ENCODE measurements at places on chromosomes 5 and 9.

- no peak for DNase-seq
Observed at GRCh38 chr5:112329419-112330090, 89.5 kb downstream of the EPB41L4A start.

- DNase-seq, result no peak
Observed at GRCh38 chr5:107437154-107437553, 233.6 kb downstream of the EFNA5 start.

GRCh38 chr9:127767410-127767809 is 11.1 kb downstream of the SH2D3C start:
- DNase-seq, result no peak

DNA sequence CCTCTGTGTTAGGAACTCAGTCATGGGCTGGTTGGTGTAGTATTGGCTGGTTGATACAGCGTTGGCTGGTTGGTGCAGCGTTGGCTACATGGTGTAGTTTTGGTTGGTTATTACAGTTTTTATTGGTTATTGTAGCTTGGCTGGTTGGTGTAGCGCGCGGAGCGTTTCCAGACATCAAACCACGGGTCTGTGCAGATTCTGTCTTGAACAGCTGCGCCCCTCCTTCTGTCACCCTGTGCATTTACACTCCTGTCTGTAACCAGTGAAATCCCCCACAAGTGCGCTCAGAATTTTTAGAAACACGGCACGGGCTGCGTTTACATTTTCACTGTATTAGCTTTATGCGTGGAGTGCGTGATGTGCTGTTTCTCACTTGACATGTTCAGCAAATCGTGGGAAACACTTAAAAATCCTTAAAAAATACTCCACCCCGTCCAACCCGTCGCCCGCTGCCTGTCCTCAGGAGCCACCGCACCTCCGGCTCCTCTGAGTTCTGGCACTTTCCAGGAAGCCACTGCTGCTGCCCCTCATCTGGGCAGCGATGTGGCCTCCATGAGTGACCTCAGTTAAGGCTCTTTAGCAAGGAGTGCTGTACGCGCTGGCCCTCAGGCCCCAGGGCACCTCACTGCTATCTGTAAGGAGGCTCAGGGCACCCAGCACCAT is 20.8 kb downstream of the NKD2 start:
- DNase-seq, result no peak

- no peak for DNase-seq
Observed at GRCh38 chr9:98364086-98364485, 108.6 kb upstream of the TBC1D2 start.

GRCh38 chr5:9437741-9438240 is 108.1 kb downstream of the SEMA5A start:
- DNase-seq, result no peak

- DNase-seq, result no peak
Observed at GRCh38 chr5:17860660-17861315, 226.5 kb downstream of the TAF11L14 start.

DNA sequence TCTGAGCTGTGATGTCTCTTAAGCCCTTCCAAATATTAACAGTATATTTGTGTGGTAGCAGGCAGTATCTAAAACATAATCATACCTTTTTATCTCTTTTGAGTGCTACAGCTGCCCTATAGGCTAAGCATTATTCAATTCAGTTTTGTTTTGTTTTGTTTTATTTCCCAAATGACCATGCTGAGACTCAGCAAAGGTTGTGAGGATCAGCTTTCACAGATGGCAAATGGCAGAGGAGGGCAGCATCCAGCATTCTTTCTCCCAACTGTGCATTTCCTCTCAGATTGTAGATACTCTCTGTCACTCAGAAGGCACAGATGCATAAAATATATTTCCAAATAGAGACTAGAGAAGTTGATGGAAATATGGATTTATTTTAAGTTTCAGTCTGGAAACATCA is 90.7 kb downstream of the DAPK1 start:
- no peak for DNase-seq

DNA sequence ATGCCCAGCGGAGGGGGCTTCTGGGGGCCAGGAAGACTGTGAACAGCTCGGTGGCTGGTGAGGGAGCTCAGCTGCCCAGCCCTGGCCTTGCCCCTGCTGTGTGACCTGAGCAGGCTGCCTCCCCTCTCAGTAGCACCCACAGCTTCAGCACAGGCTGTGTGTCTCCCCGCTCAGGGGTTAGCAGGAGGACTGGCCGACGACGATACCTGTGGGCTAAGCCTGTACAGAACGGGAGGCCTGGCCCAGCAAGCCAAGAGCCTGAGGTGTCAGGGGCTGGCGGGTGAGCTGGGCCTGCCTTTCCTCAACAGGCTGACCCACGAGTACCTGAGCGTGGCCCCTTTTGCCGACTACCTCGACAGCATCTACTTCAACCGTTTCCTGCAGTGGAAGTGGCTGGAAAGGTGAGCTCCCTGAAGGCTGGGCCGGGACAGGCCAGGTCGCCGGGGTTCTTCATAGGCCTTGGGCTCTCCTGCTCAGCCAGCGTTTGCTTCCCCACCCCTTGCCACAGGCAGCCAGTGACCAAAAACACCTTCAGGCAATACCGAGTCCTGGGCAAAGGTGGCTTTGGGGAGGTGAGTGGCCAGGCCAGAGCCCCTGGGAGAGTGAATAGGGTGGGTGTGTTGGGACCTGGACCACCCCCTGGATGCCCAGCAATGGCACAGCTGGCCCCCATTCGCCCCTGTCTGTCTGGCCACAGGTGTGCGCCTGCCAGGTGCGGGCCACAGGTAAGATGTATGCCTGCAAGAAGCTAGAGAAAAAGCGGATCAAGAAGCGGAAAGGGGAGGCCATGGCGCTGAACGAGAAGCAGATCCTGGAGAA is 6.6 kb downstream of the GRK6 start:
- DNase-seq, result no peak

DNA sequence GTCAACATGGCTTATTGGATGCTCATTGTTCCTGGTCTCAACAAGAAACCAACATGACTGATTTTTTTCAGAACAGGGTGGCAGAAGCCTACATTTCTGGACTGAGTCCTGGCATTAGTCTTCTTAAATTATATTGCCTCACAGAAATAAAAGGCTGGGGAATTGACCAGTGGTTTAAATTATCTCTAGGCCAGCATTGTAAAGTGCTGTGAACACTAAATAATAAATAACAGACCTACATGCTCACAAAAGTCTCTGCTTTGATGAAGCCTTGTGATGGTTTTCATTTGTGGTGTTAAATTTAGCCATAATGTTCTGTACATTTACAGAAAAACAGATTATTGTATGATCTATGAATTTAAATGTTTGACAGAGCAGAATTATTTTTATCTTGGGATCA is 44.7 kb upstream of the CD180 start:
- DNase-seq, result no peak

- no peak for DNase-seq
Observed at GRCh38 chr9:237141-237857, 22.6 kb downstream of the DOCK8 start.

DNA sequence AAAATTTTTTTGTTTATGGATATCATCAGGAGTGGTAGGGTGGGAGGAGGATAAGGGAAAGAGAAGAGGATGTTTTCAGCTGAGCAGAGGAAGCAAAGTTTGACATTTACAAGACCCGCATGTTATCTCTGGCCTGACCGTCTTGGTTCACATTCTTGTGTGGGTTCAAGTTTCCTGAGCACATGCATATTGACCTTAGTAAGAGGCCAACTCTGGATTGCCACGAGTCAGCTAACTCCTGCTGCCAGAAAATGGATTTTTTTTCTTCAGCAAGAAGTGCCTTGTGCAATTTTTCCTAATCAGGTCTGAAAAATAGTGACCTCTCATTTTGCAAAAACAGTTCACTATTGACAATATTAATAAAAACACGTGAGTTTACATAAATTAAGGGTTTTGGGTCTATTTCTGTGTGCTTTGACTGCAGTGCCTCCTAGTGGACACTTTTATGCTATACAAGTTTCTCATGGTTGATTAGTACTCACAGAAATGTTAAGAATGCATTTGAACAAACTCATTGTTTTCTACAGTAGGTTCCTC is 27.1 kb upstream of the BASP1 start:
- DNase-seq, result no peak

GRCh38 chr5:147507480-147508126 is 2.3 kb downstream of the DPYSL3 start:
- no peak for DNase-seq

DNA sequence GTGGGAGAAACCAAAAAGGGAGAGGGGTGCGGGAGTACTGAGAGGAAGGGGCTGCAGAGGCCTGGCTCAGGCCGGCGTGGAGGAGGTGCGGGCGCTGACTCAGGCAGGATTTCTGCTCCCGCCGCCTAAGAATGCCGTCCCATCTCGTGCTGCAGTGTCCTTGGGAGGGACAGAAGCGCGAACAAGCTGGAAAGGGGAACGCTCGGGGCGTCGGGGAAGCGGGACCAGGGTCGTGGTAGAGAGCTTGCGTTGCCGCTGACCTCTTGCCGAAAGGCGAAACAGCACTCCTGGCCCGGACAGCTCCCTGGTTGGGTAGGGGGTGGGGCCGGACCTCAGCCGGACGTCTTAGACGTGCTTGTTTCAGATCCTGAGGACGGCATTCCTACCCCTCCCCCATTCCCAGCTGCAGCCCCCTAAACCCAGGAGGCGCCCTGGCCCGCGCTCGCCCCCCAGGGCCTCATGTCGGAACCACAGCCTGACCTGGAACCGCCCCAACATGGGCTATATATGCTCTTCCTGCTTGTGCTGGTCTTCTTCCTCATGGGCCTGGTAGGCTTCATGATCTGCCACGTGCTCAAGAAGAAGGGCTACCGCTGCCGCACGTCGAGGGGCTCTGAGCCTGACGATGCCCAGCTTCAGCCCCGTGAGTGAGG is 1.1 kb downstream of the RELL2 start:
- peak; percentile 39 for DNase-seq

DNA sequence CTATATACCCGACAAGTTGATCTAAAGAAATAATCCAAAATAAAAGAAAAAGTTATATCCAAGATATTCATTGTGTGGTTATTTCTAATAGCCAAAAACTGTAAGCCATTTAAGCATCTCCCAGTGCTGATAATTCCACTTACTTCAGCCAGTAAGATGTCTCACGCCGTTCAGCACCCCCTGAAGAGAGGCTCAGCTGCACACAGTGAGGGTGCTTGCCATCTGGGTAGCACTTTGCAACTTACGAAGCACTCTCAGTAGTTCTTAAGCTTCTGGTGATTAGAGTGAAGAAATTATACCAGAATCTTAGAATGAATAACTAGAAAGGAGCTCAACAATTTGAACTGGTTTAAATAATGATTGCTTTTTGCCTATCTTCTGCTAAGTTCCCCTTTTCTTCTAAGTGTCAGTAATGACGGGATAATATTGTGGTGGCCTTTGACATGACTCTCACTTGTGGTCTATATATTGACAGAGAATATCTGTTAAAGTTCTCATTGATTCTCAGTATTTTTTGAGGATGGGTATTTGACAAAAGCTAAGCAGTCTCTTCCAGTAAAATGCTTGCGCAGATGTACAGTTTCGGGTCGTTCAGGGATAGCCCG is 26.2 kb upstream of the LTC4S start:
- no peak for DNase-seq

- DNase-seq, result peak; percentile 64
Observed at GRCh38 chr9:114291064-114291474, 31.8 kb upstream of the ORM1 start.

DNA sequence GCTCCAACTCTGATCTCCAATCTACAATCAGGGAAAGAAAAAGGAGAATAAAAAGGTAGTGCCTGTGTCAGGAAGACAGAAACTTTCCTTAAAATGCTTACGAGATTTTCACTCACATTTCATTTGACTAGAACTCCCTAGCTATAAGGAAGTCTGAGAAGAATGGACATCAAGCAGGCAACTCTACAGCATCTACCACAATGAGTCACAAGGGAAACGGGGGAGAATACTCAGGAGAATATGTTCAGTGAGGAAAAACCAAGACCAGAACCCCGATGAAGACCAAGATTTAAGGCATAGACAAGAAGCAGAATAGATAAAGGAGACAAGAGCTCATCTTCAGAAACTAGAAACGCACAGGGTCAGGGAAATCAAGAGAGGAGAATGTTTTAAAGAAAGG is 9.0 kb upstream of the SETD9 start:
- no peak for DNase-seq

- DNase-seq, result no peak
Observed at GRCh38 chr9:107784235-107784958, 294.8 kb upstream of the KLF4 start.

GRCh38 chr5:6455571-6456200 is 7.0 kb downstream of the UBE2QL1 start:
- DNase-seq, result no peak

GRCh38 chr5:158135682-158136179 is 276.8 kb upstream of the CLINT1 start:
- DNase-seq, result no peak

DNA sequence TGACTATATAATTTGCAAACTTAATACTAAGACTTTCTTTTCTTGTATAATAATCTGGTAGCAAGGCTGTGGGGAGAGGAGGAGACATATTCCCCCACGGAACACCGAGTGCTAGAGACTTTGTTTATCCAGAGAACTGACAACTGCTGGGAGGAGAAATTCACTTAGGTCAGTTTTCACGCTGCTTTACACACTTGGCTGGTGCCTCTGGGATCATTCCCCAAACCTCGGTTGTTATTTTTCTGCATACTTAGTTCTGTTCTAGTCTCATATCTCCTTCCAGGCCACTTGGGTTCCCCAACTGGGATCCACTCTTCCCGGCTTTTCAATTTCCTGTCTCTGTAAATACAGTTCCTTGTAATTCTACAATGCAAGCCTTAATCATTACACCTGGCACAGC is 238.2 kb upstream of the ADAMTS16 start:
- DNase-seq, result no peak

DNA sequence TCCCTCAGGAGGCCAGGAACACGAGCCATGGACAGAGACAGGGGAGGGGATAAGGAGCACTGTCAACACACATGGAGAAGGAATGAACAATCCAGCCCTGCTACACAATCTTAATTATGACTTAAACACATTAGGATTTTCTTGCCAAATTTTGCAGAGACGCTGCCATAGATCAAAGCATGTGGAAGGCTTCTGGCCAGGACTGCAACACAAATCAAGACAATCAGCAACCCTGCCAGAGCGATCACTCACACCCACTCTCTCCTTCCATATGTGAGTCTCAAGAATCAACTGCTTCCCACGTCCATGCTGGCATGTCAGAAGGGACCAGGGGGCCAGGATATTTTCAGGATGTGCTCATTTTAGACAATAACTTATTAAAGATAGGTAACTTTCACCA is 85.6 kb downstream of the ROR2 start:
- DNase-seq, result no peak

DNA sequence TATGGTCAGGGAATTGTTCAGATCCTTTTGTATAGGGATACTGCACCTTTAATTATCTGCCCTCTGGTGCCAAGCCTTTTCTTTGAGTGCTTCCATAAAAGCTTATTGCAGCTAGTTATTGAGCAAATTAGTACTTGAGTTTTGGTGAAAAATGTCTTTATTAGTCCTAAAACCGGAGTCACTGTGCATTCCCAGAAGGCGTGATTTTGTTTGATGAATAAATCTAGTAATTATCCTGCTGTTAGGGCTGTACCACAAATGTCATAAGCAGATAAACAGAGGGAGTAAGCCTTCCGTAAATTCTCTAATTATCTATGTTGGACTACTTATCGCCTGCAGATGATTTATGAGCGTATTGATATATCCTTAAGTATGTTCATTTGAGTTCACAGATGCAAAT is 620.7 kb upstream of the ARRDC3 start:
- DNase-seq, result no peak

- DNase-seq, result no peak
Observed at GRCh38 chr5:61167382-61167781, 5.1 kb upstream of the SMIM15 start.

GRCh38 chr5:63962279-63962678 is at the start of gene HTR1A:
HTR1A (minus strand) TSS chr5:63962445; CDS start chr5:63961719, 726 bp downstream.
- DNase-seq, result no peak

- DNase-seq, result peak; percentile 23
Observed at GRCh38 chr9:69173891-69174615, at the start of gene TJP2. TJP2 (plus strand) TSS chr9:69174277; CDS start chr9:69174373, 96 bp downstream.

GRCh38 chr9:131700765-131701435 is 39.0 kb downstream of the RAPGEF1 start:
- DNase-seq, result no peak

Data from CD4-positive, alpha-beta T cell (primary cell).